ENCODE measurements at places on chromosomes 3 and 15.

- no peak for DNase-seq
Measured at GRCh38 chr15:61849447-61849846, 210.8 kb downstream of the VPS13C start.

GRCh38 chr15:70314688-70315087 lies 217.0 kb upstream of the TLE3 start:
- no peak for DNase-seq

DNA sequence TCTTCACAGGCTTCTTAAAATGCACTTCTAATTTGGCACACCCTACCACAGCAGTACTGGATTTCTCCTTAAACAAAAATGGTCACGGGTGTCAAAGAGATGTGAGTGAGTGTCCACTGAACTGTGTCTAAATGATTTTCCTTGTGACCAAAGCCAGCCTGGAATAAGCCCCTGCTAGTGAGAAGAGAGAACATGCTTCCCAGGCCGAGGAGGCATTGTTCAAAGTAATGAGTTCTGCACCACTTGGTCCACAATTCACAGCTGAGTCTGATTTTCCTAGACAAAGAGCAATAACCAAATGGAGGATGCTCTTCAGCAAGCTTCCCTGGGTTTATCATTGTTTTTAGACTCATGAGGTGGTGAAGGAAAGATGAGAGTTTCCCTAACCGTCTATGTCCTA lies 3.8 kb downstream of the PLCH1 start:
- no peak for DNase-seq

DNA sequence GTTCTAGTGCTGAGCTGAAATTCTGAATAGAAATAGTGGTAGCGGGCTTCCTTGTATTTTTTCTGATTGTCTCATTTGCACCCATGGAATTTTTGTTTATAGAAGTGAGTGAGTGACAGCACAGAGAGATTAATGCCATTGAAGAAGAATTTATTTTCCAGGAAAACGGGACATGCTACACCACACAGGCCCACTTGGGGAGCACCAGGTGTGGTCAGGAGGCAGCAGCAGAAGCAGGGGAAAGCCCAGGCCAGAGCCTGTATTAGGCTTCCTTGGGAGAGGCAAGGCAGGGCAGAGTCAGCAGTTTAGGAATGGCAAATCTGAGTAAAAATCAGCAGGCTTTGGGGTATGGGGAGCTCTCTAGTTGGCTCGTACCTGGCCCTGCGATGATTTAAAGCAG lies 88.4 kb upstream of the ATP11B start:
- DNase-seq, result no peak

DNA sequence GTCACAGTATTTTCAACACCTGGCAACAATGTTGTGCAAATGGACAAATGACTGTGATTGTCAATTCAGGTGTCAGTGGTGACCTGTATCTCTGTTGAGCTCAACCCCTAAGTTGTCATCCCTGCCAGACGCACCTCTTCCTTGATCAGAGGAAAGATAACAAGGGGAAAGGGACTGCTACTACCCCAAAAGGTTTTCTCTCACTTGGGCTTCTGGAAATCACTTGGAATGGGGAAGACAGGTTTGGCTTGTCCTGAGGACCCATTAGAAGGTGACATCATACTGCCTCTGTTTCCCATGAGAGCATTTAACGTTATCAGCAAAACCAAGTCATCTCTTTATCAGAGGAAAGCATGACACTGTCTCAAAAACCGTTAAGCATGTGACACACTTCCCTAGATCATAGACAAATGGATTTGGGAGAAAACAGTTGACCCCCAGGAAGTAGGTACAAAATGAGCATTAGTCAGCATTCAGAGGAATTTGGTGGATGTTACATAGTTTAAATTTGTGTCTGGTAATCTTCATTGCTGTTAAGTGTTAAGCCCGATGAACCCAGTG lies 769.5 kb downstream of the GRM7 start:
- DNase-seq, result no peak

DNA sequence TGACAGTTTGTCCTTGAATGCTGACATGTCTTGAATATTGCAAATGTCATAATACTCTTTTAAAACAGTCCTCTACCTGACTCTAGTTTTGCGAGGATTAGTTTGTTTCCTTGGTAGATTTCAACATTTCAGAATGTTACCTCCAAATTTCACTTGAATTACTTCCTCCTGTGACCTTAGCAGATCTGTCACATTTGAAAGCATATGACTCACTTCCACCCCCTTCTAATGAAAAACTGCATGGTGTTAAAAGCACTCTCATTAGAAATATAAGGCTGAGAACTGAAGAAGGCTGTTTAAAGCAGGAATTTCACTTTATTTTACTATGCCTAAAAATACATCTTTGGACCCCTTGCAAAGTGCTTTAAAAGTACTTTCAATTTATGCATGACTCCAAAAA lies 598.7 kb upstream of the TGFBR2 start:
- DNase-seq, result peak; percentile 21
